Activated T-cell treated with anti-CD3 and anti-CD28 coated beads for 48 hours (primary cell): ENCODE measurements at places on chromosomes 1 and 21.

GRCh38 chr1:28718586-28719331 lies 18.0 kb upstream of the YTHDF2 start:
- no peak for DNase-seq

GRCh38 chr1:175192111-175192629 lies 406 bp downstream of the KIAA0040 start:
- DNase-seq = peak; percentile 22

DNA sequence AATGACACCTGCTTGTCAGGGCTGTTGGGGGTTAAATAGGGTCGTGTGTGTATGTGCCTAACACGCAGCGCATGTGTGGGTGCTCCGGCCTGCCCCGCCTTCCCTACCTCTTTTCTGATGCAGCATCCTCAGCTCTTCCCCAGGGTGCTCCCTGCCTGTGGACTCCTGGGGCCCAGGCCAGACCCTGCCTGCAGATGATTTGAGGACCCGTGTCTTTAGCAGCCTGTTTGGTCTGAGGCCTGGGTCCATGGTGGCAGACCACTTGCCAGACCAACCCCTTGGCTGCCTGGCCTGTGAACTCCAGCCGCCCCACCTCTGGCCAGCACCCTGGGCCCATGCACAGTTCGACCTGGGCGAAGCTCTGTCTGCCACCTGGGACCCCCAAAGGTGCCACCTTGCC lies 57.0 kb upstream of the SIM2 start:
- DNase-seq = no peak

- DNase-seq = no peak
Measured at GRCh38 chr1:162629077-162629627, 3.1 kb upstream of the DDR2 start.

DNA sequence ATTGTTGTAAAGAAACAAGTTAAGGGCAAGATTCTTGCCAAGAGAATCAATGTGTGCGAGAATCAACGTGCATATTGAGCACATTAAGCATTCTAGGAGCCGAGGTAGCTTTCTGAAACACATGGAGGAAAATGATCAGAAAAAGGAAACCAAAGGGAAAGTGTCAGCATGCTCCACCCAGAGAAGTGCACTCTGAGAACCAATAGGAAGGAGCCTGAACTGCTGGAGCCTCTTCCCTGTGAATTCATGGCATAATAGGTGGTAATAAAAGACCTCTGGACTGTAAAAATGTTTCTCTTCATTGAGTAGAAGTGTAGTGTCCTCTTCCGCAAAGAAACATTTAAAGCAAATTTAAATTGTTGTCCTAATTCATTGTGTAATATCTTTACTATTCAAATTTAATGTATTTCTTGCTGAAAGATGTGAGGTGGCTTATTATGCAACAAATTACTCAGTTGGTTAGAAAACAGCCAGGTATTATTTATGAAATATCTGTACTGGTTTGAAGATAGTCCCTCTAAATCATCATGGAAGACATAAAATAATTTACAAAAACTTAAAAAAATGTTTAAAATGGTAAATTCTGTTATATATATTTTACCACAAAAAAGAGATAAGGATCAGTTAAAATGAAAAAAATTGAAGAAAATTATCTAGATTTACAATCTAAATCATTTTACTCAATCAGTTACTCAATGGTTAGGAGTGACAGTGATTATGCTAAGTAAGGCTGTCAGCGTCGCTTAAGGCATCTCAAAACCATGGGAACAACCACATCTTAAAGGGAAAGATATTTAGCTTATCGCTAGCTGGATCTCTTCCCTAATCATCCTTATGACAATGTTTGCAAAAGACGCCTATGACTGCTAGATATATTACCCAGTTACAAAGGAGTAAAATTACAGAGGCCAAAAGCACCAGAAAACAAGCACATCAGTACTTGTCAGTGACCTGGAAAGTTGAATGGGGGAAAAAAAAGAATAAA lies 31.3 kb downstream of the NVL start:
- no peak for DNase-seq

DNA sequence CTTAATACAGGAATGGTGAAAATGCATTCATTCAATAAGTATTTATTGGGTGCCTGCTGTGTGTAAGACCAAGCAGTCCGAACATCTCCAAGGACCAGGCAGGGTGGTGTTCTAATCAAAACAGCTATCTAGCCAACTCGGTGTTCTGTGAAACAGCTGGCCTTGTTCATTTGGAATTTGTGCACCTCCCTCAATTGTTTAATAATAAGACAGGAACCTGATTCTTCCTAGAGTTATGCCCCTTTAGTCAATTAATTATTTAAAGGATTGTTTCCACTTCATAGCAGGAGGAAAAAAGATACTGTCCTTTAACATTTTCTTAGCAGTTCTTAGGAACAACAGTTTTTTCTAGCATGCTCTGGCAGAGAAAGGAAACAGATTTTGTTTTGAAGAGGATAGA lies 30.4 kb downstream of the S100A10 start:
- DNase-seq = no peak

GRCh38 chr1:22817462-22817861 lies 106.8 kb downstream of the EPHB2 start:
- DNase-seq = no peak

DNA sequence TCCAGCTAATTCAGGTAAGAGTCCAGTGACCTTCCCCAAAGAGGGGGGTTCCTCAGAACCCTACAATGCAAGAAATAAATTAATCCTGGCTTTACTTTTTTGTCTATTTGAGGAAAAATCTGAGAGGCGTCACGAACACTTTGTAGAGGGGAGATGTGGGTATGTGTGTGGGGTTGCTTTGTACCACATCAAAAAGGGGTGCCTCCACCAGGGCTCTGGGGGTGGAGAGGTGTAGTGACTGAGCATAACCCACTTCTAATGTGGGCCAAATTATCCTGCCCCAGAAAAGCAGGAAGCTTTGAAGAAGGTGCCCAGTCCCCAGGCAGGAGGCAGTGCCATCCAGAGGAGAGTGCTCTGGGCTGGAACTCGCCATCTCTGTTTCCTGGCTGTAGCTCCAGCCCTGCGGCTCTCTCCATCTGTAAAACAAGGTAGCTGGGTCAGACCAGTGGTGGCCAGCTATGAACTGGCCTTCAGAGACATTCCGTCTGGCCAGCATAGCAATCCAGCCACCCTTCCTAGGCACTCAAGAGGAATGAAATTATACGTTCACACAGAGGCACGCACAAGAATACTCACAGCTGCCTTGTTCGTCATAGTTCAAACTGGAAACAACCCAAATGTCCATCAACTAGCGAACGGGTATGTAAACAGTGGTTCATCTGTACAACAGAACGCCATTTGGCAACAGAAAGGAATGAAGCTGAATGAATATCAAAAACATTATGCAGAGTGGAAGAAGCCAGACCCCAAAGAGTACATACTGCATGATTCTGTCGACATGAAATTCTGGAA lies 45.4 kb upstream of the TNFRSF1B start:
- no peak for DNase-seq

- no peak for DNase-seq
Measured at GRCh38 chr1:96634883-96635282, 86.7 kb upstream of the PTBP2 start.

- no peak for DNase-seq
Measured at GRCh38 chr1:12386130-12386529, 156.3 kb downstream of the VPS13D start.

- no peak for DNase-seq
Measured at GRCh38 chr1:239977416-239977815, 114.3 kb upstream of the FMN2 start.

GRCh38 chr1:66553846-66554245 lies 19.9 kb downstream of the SGIP1 start:
- no peak for DNase-seq

GRCh38 chr21:40471103-40471502 lies 375.9 kb downstream of the DSCAM start:
- DNase-seq = no peak

DNA sequence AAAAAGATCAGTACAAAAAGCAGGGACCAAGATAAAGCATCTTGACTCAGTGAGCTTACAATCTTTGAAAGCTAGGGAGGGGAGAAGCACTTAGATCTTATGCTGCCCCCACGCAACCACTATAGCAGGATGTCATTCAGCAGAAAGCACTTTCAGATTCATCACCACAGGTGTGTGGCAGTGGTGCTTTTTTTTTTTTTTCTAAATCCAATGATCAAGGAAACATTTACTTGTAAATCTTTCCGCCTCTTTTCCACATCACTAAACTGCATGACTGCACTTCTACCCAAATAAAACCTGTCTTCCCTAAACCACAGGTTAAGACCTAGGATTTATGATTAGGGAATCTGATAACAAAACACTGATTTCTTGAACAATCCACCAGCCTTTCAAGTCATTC lies 154.8 kb downstream of the SLC45A1 start:
- peak; percentile 33 for DNase-seq

GRCh38 chr1:36365381-36365780 lies 20.3 kb downstream of the STK40 start:
- DNase-seq = no peak

DNA sequence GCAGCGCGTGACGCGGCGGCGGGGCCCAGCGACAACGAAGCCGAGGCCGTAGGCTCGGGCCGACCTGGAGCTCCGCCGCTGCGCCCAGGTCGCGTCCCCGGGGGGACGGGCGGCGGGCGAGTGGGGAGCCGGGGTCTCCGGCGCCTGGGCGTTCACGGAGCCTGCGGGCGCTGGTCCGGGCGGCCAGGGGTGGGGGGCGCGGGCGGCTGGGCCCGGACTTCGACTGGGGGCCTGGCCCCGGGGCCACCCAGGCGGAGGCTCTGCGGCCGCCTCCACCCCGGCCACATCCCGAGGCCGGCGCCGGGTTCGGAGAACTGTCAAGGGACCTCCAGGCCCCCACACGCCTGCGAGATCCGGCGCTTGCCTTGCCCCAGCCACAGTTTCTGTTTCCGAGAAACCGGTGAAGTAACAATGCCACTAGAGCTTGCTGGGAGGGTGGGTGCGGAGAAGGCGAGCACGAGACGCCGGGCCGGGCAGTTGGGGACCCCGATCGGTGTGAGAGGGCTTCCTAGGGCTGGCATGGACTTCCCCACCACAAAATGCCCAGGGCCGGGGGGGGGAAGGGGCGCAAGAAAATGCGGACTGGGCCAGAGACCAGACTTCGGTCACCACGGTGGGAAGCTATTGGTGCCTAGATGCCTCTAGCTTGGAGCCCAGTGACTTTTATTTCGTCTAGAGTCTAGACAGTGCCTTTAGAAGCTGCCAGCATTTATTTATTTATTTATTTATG lies 501 bp downstream of the FBXO6 start:
- DNase-seq = peak; percentile 45

- no peak for DNase-seq
Measured at GRCh38 chr1:167977245-167977644, 40.4 kb upstream of the MPC2 start.

GRCh38 chr21:44516828-44517174 lies 23.2 kb downstream of the KRTAP10-1 start:
- no peak for DNase-seq

DNA sequence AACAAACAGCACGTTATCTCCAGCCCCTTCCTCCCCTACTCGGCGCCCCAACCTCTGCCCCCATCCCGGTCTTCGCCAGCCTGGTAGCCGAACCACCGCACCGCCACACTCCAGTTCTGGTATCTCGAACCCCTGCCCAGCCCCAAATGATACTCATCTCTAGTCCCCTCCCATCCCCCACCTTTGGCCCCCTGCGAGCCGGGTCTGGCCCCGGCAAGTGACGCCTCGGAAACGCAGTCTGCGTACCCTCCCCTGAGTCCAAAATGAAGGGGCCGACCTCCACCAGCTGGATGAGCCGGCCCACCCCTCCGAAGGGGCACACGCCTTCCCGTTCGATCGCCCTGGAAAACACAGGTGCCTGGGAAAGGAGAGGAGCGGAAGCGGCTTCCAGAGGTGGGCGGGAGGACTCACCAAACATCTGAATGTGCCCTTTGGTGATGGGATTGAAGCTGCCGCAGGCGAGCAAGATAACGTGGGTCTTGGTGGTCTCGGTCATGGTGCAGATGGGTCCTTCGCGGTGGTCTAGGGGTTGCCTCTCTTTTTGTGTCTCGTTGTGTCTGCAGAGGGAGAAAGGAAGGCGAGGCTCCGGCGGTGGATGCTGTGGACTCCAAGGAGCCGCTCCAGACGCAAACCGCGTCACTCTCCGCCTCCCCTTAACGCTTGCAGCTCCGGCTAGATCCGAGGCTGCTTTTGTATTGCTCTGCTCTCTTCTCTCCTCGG lies at the start of gene NMNAT2:
TSS of gene NMNAT2 (minus strand) at position 609 of the 720 bp plus-strand sequence. CDS start at position 496, 113 bp downstream.
- no peak for DNase-seq

DNA sequence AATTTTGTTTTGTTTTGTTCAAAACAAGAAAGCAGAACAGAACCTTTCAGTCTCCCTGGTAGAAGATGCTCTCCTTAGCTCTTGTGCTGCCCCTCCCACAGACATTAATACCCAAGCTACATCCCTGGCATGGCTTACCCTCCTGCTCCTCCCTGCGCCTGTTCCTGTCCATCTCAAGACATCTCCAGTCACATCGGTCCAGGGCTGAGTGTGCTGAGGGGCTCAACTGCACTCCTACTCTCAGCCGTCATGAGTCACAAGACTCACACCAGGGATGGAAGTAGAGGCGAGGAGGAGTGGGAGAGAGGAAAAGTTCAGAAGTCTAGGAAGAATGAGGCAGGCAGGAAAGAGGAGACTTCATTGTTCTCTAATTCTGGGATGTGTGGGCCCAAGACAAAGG lies 9.2 kb upstream of the TACSTD2 start:
- no peak for DNase-seq

DNA sequence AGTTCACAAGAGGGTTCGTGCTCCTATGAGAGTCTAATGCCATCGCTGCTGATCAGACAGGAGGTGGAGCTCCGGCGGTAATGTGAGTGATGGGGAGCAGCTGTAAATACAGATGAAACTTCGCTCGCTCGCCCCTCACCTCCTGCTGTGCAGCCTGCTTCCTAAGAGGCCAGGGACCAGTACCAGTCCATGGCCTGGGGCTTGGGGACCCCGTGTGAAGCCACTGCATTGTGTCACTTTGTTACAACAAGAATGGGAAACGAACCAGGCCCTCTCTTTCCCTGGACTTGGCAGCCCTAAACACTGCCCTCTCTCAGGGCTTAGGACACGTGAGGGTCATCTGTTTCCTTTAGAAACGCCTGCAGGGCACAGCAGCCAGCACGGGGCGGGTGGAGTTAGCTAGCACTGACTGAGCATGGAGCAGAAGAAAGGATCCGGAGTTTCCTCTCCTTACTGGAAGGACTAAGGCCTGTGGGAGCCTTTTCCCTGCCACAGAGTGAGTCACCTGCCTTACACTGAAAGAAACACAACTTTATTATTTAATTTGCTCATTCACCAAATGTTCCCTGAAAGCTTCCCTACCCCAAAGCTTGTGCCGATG lies 185.2 kb upstream of the TMEM51 start:
- no peak for DNase-seq

DNA sequence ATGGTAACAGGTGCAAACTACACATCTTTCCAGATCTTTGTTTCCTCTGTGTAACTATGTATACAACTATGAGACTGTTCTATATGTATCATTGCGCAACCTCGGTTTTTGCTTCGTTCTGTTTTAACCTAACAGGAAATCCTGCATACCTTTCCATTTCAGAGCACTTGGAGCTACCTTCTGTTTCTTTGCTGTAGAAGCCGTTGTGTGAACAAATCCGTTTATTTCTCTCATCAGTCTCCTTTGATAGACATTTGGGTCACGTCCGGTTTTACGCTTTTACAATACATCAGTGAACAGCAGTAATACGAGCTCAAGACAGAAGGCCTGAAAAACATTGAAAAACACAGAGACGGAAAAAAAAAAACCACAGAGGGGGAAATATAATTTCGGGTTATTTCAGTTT lies 10.5 kb downstream of the ATP5IF1 start:
- DNase-seq = no peak

GRCh38 chr1:172321451-172321850 lies 99.0 kb upstream of the C1orf105 start:
- DNase-seq = no peak

- no peak for DNase-seq
Measured at GRCh38 chr1:91499904-91500755, 521 bp upstream of the CDC7 start.

- no peak for DNase-seq
Measured at GRCh38 chr1:54888080-54888733, 1.2 kb upstream of the DHCR24 start.
